ENCODE measurements at places on chromosomes 4 and X. TPM values are rescaled to one million over a fixed set of nuclear protein-coding genes. Genes with fewer than 3 reads are reported as not detected.

Gene PIGA
- 12.7 TPM for total RNA-seq

GRCh38 chr4:65924843-65925242 lies 254.6 kb upstream of the EPHA5 start:
- no peak for DNase-seq
- no peak overlapping the region for H3K4me3 ChIP-seq
- no peaks in the 10 kb centered on the region for H3K36me3 ChIP-seq

GRCh38 chr4:128974136-128974581 lies 119.2 kb downstream of the SCLT1 start:
- H3K36me3 ChIP-seq: no peaks in the 10 kb centered on the region
- H3K27ac ChIP-seq: no peak overlapping the region
- DNase-seq: no peak
- no peaks in the 10 kb centered on the region for H3K27me3 ChIP-seq
- no peak overlapping the region for H3K4me3 ChIP-seq
- H3K4me1 ChIP-seq: no peaks in the 10 kb centered on the region

DNA sequence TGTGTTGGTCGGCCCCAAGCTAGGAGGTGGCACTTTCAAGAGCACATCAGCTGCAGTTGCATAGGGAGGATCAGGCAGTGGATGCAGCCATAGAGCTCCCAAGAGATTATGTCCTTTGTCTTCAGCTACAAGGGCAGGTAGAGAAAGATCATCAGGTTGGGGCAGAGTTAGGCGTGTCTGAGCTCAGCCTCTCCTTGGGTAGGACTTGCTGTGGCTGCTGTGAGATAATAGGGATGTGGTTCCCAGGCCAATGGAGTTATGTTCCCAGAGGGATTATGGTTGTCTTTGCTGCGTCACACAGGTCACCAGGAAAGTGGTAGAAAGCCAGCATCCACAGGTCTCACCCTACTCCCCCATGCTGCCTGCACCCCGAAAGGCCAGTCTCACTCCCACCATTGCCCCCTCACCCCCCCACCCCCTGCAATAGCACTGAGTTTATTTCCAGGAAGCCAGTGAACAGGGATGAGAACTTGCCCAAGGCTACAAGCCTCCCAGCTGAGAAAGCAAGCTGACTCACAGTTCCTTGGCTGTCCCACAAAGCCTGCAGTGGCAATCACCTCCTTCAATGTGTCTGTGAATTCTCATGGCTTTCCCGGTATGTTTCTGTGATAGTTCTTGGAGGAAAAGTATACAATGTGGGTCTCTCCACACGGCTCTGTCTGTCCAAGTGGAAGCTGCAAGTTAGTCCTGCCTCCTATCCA lies 148.4 kb downstream of the STPG2 start:
- no peaks in the 10 kb centered on the region for H3K36me3 ChIP-seq
- no peaks in the 10 kb centered on the region for H3K27me3 ChIP-seq
- DNase-seq: no peak
- H3K27ac ChIP-seq: no peak overlapping the region
- H3K4me3 ChIP-seq: no peak overlapping the region
- no peaks in the 10 kb centered on the region for H3K4me1 ChIP-seq

DNA sequence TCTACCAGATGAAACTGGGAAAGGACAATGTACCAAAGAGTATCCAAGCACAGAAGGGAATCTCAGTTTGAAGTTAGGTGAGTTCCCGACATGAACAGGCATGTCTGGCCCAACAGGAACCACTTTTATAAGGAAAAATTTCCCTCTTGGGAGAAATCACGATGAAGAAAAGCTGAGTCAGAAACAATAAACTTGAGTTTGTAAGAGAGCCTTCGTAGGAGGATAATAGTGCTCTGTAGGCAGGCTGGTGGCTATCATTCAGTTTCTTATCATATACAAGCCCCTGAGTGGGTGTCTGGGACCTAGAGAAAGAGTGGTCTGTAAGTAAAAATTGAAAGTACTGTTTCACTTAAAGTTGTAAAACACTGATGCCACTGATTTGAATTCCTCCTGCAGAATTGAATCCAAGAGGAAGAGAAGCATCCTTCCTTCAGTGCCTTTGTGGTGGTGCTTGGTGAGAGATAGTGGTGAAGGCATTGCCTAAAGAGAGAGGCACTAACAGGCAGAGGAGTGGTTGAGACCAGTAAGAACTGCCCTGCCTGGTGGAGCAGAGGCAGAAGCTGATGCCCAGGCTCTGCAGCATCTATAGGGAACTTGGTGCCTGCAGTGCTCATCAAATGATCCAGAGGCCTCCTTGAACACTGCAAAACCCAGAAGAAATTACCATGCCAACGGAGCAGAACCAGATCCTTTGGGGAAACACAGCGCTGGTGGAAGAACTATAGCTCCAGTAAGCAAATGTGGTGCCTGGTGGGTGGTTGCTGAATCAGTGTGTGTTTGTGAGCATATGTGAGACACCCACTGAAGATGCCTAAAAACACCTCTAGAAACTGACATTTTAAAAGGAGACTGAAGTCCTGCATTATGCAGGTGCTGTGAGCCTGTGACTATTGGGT lies 31.7 kb upstream of the METAP1 start:
- no peak for DNase-seq
- H3K27me3 ChIP-seq: no peaks in the 10 kb centered on the region
- no peak overlapping the region for H3K4me3 ChIP-seq
- H3K27ac ChIP-seq: peak overlapping the region; percentile 10
- no peaks in the 10 kb centered on the region for H3K36me3 ChIP-seq

Gene GAGE13
- total RNA-seq: not detected

Gene DCX
- not detected for total RNA-seq

GRCh38 chr4:55615008-55615407 lies 21.1 kb downstream of the NMU start:
- H3K27me3 ChIP-seq: no peaks in the 10 kb centered on the region
- H3K27ac ChIP-seq: no peak overlapping the region
- no peaks in the 10 kb centered on the region for H3K36me3 ChIP-seq
- H3K4me1 ChIP-seq: peaks cover under 1% of the 10 kb centered on the region
- DNase-seq: no peak

Gene SULT1B1
- total RNA-seq: 0.10 TPM

Gene SSX4B
- total RNA-seq: not detected

DNA sequence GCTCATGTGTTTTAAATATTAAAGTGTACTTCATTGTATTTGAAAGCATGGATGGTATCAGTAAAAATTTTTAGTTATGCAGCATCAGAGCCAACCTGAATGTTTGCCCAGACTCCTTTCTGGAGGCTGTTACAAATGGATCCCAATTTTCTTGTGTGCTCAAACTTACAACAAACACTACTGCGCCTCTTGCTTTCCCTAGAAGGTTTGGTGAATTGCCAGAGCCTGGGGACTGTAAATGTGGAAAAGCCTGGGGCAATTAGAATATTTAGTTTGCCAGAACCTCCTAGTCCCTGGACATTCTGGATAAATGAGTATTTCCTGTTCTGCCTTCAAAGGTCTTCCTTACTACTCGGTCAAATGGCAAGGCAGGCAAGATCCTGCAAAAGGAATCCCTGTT lies 4.8 kb downstream of the CAPN6 start:
- H3K36me3 ChIP-seq: no peaks in the 10 kb centered on the region
- 0 out of 2 replicates have a peak, but pooled peaks cover 24% of the 10 kb centered on the region for H3K27me3 ChIP-seq
- no peak for DNase-seq
- no peak overlapping the region for H3K27ac ChIP-seq
- H3K4me1 ChIP-seq: no peaks in the 10 kb centered on the region

- H3K36me3 ChIP-seq: no peaks in the 10 kb centered on the region
- no peak overlapping the region for H3K27ac ChIP-seq
- H3K4me3 ChIP-seq: no peak overlapping the region
- H3K27me3 ChIP-seq: no peaks in the 10 kb centered on the region
- no peak for DNase-seq
- no peaks in the 10 kb centered on the region for H3K4me1 ChIP-seq
These were observed 127.2 kb downstream of the FNIP2 start for GRCh38 chr4:158895797-158896576.

Gene HTR2C
- total RNA-seq: not detected

DNA sequence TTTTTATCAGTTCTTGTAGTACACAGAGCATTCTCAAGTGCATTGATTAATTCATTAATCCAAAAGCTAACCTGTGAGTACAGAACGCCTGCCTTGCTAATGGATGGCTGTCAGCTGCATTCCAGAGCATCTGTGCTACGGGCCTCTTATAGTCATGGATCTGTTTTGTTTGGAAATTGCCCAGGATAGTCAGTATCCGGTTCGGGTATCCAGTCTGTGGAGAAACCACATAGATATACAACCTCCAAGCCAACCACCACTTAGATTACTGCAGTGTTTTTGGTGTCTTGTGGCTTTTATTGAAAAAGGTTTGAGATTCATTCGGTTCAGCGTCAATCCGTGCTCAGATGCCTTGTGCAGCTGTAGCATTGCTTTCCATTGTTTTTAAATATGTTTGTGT lies 4.0 kb downstream of the LAP3 start:
- H3K36me3 ChIP-seq: peaks cover 25% of the 10 kb centered on the region
- H3K4me3 ChIP-seq: no peak overlapping the region
- H3K4me1 ChIP-seq: peaks cover 6% of the 10 kb centered on the region
- DNase-seq: no peak

DNA sequence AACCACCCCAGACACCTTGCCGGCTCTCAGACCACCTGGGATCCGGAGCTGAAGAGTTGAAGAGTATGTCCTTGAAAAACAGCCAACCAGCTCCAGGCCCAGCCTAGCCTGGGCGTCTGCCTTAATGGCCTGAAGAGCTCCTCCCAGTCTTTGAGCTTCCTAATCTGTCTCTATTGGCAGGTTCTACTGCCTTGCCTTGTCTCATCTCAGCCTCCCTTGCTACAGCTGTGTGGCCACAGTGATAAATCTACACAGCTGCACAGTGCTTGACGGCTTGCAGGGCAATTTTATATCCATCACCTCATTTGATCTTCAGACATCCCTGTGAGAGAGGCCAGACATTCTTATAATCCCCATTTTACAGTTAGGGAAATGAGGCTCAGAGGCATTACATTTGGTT lies 19.9 kb downstream of the AWAT2 start:
- H3K4me3 ChIP-seq: no peak overlapping the region
- H3K27ac ChIP-seq: no peak overlapping the region
- no peak for DNase-seq
- H3K36me3 ChIP-seq: no peaks in the 10 kb centered on the region
- no peaks in the 10 kb centered on the region for H3K27me3 ChIP-seq
- H3K4me1 ChIP-seq: peaks cover 13% of the 10 kb centered on the region

DNA sequence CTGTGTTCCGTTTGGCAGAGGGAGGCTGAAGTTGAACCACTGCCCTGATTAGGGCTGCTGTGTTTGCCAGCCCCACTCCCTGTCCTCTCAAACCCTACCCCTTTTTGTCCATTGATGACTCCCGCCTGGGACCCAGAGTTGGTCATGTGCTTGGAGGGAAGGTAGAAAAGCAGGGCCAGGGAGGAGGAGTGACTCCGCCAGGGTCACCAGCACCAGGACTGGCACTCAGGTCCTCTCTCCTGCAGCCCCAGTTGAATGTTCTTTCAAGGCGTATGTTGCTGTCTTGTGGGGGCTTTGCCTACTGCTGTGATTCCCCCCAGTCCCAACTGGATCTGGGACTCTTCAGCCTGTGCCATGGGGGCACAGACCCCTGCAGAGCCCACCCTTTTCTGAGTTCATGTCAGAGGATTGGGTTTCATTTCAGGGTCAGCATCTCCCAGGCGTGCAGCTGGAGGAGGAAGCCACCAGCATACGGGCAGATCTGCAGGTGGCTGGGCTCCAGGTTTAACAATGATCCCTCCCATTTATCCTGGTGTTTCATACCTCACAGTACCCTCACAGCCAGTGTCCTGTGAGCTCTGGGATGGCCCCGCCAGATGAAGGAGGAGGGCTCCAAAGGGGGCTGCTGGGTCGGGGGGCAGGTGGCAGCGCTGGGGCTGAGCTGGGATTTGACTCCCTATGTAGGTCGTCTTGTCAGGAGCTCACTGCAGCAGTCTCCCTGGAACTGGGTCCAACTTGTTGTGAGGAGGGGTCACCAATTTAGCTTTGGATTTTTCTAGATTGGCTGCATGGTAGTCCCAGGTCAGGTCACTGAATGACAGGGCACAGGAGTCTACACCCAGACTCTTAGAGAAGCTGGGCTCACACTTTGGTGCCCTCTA lies 55.7 kb downstream of the MSX1 start:
- 0 out of 2 replicates have a peak, but pooled peaks cover 4% of the 10 kb centered on the region for H3K27me3 ChIP-seq
- no peak for DNase-seq
- H3K4me1 ChIP-seq: no peaks in the 10 kb centered on the region
- H3K36me3 ChIP-seq: no peaks in the 10 kb centered on the region
- H3K27ac ChIP-seq: no peak overlapping the region

Gene NAA11
- not detected for total RNA-seq

DNA sequence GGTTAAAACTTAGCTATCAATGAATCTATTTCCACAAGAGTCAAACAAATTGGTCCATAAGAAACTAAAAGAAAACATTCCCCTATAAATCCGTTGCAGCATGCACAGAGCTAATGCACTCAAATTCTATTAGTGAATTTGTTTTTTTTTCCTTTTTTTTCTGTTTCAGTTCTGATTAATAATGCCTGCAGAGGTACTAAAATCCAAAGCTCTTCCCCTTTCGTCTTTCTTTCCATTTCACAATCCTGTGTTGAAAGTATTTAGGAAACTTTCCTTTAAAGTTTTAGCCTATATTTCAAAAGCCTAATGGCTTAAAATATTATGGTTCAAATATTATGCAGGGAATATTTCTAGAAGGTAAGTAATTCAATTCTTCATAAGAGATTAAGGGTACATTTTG lies 45.9 kb upstream of the VEGFD start:
- no peaks in the 10 kb centered on the region for H3K36me3 ChIP-seq
- no peak overlapping the region for H3K4me3 ChIP-seq
- H3K27me3 ChIP-seq: no peaks in the 10 kb centered on the region
- no peak overlapping the region for H3K27ac ChIP-seq

DNA sequence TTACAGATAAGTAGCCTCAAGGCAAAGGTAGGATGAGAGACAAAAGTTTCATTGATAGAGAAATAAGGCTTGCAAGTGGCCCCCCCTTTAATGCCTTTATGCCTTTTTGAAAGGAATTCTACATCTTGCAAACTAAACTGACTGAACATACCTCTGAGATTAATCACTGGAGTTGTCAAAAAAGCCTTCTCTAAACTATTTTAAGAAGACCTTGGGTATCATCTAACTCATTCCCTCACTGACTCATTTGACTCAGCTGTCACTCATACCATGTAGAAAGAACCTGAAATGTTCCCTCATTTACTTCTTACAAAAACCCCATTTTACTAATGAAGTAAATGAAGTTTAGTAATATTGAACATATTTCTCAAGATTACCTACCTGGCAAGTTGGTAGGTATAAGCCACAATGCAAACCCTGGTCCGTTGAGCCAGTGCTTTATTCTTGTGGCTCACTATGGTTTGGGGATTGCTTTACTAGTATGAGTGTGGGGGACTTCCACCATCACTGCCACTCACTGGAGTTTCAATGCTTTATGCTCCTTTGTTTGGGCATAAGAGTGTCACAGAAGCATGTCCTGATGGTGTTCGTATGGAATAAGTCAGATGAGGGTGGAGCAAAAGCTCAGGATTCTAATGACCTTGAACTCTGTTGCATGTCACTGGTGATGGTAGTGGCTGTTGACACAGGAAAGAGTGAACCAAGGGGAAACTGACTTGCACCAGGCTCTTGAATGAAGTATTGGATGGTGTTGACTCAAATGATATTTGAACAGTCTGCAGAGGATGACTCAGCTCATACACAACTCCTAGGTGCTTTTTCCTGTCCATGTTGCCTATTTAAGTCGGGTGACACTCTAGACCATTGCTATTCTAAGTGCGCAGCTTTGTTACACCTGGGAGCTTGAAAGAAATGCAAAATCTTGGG lies 305.5 kb upstream of the EMCN start:
- H3K27me3 ChIP-seq: no peaks in the 10 kb centered on the region
- no peak overlapping the region for H3K27ac ChIP-seq
- no peak overlapping the region for H3K4me3 ChIP-seq
- peak; percentile 26 for DNase-seq
- H3K36me3 ChIP-seq: no peaks in the 10 kb centered on the region

GRCh38 chrX:117522725-117523700 lies 593.6 kb downstream of the KLHL13 start:
- H3K4me1 ChIP-seq: no peaks in the 10 kb centered on the region
- H3K36me3 ChIP-seq: no peaks in the 10 kb centered on the region
- DNase-seq: no peak
- no peaks in the 10 kb centered on the region for H3K27me3 ChIP-seq
- no peak overlapping the region for H3K4me3 ChIP-seq
- H3K27ac ChIP-seq: no peak overlapping the region
